ENCODE measurements at places on chromosomes 12 and 14.

- DNase-seq = no peak
These were observed 2.0 kb upstream of the ARHGAP9 start for GRCh38 chr12:57481671-57482070.

DNA sequence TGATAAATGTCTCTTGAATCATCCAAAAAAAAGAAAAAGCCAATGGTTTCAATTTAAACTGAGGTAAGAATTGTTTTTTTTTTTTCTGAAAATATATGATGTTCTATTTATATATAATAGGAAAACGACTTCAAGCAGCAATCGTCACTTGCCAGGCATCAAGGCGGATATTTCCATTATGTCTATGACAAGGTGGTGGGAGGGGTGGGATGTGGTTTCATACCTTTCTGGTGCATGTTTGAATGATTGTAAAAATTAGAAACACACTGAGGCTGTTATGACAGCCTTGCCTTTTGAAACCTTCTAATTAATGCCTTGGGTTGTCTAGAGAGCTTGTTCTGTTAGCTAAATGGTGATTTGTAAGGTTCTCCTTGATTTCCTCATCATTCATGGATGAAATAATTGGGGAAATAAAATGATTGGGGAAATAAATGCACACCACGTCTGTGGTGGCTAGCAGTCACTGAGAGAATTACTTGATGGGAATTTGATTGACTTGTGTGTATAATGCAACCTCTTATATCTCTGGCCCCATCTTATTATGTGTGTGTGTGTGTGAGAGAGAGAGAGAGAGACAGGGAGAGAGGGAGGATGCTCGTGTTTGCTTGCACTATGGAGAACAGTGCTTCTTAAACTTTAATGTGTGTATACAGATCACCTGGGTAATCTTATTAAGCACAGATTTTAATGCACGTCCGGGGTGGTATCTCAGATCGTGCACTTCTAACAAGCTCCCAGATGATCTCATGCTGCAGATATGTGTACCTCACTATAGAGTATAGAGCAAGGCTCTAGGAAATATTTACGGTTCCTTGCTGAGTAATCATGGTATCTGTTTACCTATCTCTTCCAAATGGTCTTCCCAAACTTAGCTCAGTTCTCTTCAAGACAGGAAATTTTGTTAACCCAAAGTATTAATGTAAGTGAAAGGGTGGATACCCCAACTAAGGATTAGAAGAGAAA, 502.6 kb downstream of the DIO2 start:
- DNase-seq = peak; percentile 25

DNA sequence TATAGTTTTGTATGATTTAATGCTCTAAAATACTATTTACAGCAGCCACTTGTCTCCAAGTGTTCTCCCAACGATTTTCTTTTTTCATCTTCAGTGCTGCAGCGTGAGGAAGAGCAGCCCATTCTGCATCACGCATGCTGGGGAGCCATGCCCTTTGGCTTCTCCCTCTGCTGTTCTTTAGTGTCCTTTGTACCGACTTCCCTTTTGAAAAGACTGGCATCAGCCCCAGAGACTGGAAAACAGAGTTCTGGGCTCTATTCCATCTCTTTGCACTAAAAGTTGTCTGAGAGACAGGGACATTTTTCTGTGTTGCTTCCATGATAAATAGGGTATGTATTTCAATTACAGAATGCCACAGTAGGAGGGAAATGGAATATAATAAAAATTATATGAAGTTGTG, 105.1 kb downstream of the RERG start:
- no peak for DNase-seq

GRCh38 chr12:18969512-18969911, 160.0 kb upstream of the PLEKHA5 start:
- no peak for DNase-seq

GRCh38 chr12:68508576-68508975, 102.1 kb upstream of the RAP1B start:
- DNase-seq = no peak

- no peak for DNase-seq
These were observed 132.7 kb downstream of the PPFIA2 start for GRCh38 chr12:81626406-81626805.

DNA sequence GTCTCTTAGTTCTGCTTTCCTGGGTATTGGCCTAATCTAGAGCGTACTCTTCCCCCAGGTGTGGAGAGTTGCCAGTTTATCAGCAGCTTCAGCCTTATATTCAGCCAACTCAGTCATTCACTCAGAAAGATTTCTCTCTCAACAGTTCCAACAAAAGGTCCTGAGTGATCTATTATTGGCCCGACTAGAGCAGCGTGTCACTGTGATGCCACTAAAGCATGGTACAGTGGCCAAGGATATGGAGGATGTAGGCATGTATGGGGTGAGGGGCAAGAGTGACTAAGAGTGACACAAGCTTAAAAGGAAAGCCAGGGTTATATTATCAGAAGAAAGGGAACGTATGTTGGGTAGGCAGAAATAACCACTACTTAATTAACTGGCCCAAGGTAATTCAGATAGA, 4.8 kb downstream of the NOPCHAP1 start:
- no peak for DNase-seq

DNA sequence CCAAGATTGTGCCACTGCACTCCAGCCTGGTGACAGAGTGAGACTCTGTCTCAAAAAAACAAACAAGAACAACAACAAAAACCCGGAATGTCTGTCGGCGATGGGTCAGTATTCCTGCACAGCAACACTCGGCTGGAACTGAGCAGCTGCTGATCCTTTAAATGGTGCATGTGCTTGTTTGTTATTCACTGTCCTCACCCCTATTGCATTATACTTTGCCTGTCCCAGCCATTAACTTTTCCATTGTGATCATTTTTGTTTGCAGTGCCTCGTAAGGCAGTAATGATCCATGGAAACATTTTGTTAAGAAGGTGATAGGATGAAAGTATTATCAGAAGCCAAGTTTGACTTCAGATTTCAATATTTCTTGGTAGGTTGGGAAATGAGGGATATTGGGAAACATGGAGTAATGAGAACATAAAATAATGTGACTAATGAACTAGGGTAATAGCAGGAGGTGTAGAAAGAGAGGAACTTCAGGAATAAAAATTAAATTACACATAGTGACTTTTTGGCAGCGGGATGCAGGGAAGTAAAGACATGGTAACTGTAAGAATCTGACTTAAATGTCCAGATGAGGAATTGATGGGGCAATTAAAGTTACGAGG, 6.1 kb downstream of the ACSS3 start:
- DNase-seq = no peak

DNA sequence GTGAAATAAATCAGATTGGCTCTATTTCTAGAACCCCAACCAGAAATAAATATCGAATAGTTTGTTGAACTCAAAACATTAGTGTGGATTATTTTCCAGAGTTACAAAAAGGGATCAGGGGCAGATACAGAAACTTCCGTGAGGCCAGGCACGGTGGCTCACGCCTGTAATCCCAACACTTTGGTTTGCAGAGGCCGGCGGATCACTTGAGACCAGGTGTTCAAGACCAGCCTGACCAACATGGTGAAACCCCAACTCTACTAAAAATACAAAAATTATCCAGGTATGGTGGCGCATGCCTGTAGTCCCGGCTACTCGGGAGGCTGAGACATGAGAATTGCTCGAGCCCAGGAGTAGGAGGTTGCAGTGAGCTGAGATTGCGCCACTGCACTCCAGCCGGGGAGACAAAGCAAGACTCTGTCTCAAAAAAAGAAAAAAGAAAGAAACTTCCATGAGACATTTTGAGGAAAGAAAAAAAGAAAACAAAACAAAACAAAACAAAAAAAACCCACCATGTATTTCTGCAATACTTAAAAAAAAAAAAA, 2.1 kb downstream of the FBXO21 start:
- DNase-seq = no peak

GRCh38 chr14:104293231-104293841, 154.9 kb downstream of the KIF26A start:
- DNase-seq = no peak

- DNase-seq = no peak
These were observed 256.6 kb upstream of the FOXN3 start for GRCh38 chr14:89673512-89674225.

DNA sequence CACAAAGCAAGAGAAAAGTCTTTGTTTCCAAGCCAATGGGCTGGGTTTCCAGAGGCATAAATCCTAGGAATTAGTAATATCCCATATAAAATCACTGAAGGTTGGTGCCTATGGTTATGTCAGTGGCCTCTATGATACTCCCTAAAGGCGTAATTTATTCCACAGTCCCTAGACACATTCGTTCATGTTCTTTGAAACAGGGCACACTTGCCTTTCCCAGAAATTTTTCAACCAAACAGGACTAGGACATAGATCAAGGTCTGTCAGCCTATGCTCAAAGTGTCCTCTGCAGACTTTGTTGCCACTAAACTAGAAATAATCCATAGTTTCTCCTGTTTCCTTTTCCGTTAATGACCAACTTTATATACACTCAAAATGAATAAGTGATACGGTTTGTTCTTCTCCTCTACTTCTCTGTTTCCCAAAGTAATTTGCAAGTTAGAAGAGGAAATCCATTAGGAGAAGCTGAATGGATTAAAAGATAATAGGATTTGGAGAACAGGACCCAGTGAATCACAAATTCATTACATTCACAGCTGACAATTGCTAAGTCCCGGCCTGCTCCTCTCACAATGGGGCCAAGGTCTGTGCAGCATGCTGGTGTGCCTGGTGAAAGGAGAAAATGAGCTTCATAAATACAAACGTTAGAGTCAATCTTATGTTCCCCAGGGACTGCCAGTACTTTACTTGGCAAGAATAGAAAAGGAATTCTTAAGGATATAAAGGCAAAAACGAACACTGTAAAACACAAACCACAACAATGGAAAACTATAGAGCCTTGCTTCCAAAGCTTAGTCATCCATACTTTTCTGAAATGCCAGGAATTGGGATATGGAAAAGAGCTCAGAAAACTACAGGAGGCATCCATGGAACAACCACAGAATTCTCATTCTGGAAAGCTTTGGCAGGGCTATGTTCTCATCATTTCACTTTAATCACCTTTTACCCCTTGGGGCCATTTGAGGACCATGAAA, 966.2 kb downstream of the NRXN3 start:
- no peak for DNase-seq

DNA sequence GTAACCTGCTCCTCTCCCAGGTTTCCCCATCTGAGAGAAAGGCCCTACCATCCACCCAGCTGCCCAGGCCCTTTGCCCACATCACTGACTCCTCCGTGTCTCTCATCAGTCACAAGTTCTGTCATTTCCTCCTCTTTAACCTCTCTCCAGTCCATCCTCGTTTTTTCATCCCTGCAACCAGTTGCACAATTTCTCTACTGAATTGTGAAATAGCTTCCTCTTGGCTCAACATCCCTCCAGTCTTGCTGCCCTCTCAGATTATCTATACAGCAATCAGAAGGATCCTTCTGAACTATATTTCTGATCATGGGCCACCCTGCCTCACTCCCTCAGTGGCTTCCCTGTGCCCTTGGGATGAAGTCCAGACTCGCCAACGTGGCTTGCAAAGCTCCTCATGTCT, 6.8 kb downstream of the FAM161B start:
- no peak for DNase-seq

DNA sequence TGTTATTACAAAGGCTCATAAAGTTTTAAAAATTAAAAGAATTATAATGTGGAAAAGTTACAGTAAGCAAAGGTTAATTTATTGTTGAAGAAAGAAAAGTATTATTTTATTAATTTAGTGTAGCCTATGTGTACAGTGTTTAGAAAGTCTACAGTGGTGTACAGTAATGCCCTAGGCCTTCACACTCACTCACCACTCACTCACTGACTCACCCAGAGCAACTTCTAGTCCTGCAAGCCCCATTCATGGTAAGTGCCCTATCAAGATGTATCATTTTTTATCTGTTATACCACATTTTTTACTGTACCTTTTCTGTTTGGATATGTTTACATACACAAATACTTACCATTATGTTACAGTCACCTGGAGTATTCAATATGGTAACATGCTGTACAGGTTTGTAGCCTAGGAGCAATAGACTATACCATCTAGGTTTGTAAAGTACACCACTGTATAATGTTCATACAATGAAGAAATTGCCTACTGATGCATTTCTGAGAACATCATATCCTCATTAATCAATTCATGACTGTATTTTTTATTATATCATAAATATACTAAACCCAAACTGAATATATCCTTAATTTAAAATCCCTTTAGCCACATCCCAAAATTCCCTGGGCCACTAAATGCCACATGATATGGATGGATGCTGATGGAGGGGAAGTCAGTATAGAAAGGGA, 43.6 kb upstream of the NID2 start:
- DNase-seq = no peak

DNA sequence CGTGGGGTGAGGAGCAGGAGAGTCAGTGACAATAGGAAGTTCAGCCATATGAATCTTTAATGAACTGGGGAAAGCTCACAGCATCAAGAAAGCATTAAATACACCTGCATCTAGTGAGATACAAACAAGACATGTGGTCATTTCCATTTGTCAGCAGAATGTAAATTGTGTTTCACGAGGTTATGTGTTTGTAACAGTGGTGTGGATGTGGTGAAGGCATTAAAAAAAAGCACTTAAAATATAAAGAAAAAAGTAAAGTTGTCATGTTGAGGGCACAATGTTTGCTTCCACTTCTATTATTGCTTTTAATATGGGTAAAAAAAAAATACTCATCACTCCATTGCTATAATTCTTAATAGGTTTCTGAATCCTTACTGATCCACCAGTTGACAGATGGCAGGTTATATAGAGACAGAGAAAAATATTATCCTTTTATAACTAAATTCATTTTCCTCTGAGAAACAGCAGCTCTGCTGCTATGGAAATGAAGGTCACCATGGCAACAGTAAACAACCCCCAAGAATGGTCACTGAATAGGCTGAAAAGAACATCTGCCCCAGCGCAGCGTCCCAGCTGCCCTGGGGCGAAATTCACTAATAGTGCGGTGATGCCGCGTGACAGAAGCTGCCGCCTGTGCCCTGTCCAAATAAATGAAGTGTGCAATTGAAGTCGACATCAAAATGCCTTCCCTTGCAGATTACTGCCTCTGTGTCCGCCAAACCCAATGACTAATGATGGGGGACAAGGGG, 226.1 kb downstream of the FOXN3 start:
- DNase-seq = peak; percentile 89

- no peak for DNase-seq
These were observed 26.0 kb upstream of the KRT78 start for GRCh38 chr12:52874573-52875435.

DNA sequence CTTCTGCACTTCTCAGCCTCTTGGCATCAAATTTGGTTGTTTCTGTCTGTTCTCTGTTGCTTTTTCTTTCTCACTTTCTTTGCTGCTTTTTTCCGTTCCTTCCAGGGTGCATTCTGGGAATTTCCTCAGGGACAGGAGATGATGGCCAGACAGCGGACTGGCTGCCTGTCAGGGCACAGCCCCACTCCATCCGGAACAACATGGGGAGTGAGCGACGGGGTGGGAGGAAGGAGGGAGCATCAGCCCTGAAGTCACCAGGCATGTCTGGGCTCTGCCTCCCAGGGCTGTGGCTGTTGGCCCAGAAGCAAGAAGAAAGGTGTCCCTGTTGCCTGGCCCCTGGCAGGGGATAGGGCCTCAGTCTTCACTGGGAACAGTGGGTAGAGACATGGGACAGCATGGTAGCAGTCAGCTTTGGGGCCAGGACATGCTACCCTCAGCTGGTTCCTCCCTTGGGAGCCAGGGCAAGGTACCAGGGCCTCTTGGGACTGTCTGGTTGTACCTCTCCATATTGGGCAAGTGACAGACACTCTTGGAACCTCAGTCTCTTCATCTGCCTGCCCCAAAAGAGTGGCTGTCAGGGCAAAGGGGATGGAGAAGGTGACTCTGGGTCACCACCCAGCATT, 8.6 kb downstream of the PGF start:
- peak; percentile 44 for DNase-seq

Measured in tongue (tissue), 3 donors.